HTR-8/SVneo (cell line): ENCODE measurements at places on chromosomes 1 and 21.

- no peak for DNase-seq
Measured at GRCh38 chr1:2810899-2811532, 9.5 kb upstream of the TTC34 start.

DNA sequence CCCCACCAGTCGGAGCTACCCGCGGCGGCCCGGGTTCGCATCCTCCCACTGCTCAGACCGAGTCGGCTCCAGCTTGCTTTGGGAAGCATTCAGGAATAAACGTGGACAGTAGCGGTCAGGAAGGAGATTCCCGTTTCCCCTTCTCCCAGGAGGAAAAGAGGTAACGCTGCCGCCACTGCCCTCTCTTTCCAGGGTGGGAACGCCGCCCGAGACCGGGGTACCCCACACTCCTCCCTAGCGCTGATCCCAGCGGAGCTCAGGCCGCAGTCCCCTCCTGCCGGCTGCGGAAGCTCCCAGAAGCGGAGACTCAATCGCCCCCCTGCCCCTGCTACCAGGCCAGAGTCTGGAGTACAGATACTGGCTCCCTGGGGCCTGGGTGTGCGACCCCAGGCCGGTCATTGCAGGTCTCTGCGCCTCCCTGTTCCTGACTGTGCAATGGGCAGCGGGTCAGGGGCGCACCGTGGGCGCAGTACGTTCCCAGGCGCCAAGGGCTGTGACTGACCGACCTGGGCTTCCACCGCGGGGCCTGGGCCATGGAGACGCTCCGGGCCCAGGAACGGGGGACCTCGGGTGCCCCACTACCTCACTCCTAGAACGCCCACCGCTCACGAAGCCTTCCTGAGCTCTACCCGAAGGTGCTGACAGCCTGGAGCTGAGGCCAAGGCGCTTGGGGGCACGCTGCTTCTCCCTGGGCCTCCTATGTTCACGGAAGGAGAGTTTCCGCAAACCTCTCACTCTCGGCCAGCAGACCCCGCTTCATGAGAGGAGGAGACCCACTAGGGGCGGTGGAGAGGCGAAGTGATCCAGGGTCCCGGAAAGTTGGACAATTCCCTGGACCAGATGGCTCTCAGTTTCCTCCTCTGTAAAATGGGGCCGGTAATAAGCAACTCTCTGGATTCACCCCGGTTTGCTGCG lies 7.8 kb downstream of the DMRTA2 start:
- no peak for DNase-seq

DNA sequence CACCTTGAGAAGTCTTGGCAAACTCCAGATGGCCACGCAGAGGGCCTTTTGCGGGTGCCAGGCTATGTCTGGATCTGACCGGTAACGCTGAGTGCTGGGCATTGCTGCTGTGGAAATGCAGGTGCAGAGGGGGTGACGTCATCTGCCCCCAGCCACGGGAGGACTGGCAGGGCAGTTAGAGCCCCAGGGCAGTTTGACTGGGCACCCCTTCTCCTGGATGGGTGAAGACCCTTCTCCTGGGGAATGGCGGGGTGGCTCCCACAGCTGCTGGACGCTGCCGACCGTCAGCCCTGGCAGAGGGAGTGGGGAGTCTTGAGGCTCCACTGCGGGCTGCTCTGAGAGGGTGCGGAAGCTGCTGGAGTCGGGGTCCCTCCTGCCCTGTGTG lies 12.6 kb upstream of the EDN2 start:
- DNase-seq = no peak

DNA sequence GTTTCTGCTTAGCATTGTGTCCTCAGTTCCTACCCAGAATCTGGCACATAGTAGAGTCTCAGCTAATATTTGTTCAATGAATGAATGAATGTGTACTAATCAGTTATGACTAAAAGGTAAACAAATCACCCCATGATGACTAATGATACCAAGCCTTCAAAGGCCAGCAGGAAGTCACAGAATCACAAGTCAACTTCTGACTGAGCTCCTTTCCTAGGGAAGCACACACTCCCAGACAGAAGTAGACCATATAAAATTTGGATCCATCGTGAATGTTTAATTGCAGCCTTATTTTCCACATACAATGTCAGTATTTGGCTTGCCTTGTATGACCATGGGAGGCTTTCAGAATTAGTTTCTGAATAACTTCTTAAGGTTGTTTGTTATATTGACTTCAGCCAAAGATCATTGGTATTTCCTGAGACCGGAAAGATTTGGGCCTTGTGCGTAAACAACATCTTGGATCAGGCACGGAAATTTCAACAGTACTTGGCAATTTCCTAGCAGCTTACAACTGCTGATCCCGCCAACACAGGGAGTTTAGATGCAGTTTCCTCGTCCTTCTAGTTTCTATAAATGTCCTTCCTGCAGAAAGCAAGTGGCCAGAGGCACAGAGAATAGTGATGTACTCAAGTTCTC lies 185.9 kb upstream of the ATP1B1 start:
- DNase-seq = no peak

- no peak for DNase-seq
Measured at GRCh38 chr21:34992736-34993398, 56.2 kb downstream of the RUNX1 start.

DNA sequence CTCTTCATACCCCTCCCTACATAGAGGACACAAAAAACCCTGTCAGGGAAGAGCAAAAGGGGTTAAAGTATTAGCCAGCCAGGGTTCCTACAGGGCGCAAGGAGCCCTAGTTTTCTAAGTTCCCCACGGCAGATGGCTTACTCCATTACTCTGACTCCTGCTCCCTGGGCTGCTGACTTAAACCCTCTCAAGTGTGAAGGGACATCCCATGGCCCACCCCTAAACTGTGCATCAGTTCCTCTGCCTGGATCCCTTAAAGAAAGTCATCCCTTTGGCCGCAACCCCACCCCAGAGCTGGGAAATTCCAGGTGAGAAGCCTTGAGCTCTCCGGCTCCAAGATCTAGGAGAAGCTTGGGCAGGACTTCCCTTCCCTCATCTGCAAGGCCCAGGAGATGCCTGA lies 236.0 kb downstream of the TOMM20 start:
- DNase-seq = no peak

- DNase-seq = no peak
Measured at GRCh38 chr1:181742426-181742825, 259.1 kb downstream of the CACNA1E start.

- no peak for DNase-seq
Measured at GRCh38 chr1:58986996-58987767, 203.3 kb upstream of the JUN start.

- DNase-seq = no peak
Measured at GRCh38 chr1:231940701-231941100, 314.1 kb downstream of the DISC1 start.

GRCh38 chr1:187847531-187847930 lies 1018.8 kb downstream of the PLA2G4A start:
- no peak for DNase-seq

GRCh38 chr1:57357462-57357861 lies 66.4 kb downstream of the DAB1 start:
- DNase-seq = no peak

- no peak for DNase-seq
Measured at GRCh38 chr1:239977416-239977815, 114.3 kb upstream of the FMN2 start.

DNA sequence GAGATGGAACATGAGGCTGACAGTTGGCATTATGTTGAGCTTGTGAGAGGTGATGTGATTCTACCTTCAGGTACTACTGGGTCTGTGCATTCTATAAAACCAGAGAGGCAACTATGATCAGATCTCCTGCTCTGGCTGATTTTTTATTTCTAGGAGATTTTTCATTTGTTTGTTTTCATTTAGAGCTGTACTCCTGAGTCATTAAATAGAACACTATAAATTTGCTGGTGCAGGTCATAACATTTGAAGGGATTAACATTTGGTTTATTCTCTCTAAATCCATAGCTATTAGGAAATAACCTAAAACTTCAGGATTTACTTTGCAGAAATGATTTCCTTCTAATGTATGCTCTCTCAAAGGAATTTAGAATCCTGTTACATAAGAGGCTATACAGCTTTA lies 42.9 kb downstream of the MAGI3 start:
- DNase-seq = no peak

GRCh38 chr1:7384679-7385078 lies 386.4 kb upstream of the VAMP3 start:
- no peak for DNase-seq

DNA sequence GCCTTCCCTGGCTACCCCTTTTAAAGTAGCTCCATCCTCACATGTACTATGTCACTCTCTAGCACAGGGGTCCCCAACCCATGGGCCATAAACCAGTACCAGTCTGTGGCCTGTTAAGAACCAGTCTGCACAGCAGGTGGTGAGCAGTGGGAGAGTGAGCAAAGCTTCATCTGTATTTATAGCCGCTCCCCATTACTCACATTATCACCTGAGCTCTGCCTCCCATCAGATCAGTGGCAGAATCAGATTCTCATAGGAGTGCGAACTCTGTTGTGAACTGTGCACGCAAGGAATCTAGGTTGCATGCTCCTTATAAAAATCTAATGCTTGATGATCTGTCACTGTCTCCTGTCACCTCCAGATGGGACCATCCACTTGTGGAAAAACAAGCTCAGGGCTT lies 116.6 kb upstream of the FOXD3 start:
- no peak for DNase-seq

DNA sequence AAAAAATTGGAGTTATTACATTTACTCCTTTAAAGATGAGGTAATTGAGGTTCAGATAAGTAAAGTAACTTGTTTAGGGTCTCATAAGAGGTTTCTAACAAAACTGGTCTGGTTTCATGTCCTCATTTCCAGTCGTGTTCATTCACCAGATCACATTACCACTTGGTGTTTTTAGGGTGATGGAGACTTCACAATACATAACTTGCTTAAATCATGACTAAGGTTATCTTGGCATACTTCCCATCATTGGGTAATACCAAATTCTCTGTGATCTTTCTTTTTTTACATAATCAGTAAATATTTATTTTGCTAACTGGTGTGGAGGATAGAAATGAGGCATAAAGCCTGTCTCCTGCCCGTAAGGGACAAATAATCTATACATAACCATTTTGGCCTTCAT lies 31.6 kb upstream of the RPTN start:
- DNase-seq = no peak

DNA sequence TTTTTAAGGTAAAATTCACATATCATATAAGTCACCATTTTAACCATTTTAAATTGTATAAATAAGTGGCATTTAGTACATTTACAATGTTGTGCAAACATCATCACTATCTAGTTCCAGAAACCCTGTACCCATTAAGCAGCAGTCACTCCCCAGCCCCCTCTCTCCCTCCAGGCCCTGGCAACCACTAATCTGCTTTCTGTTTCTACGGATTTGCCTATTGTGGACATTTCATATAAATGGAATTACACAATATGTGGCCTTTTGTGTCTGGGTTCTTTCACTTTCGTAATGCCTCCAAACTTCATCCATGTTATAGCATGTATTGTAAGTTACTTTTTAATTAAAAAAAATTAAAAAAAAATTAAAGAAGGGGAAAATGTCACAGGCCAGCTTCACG lies 58.0 kb upstream of the RAB3GAP2 start:
- no peak for DNase-seq

DNA sequence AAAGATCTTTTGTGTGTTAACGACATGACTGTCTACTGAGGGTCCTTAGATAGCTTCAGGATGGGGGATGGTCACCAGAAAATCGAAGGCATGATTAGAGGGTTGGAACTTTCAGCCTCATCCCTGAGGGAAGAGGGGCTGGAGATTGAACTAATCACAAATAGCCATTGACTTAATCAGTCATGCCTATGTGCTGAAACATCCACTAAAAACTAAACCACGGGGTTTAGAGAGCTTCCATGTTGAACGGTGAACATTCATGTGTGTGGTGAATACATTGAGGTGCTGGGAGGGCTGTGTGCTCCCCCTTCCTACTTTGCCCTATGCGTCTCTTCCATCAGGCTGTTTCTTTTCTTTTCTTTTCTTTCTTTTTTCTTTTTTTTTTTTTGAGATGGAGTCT lies 17.0 kb downstream of the RBP7 start:
- DNase-seq = no peak

GRCh38 chr1:96596226-96596922 lies 125.2 kb upstream of the PTBP2 start:
- peak; percentile 12 for DNase-seq

GRCh38 chr1:51002516-51002915 lies 32.5 kb downstream of the CDKN2C start:
- DNase-seq = no peak

GRCh38 chr1:206748348-206749030 lies 22.1 kb upstream of the IL19 start:
- no peak for DNase-seq

- no peak for DNase-seq
Measured at GRCh38 chr21:29084372-29084771, 10.9 kb upstream of the CCT8 start.

- no peak for DNase-seq
Measured at GRCh38 chr21:35326677-35327076, 277.6 kb upstream of the RUNX1 start.

DNA sequence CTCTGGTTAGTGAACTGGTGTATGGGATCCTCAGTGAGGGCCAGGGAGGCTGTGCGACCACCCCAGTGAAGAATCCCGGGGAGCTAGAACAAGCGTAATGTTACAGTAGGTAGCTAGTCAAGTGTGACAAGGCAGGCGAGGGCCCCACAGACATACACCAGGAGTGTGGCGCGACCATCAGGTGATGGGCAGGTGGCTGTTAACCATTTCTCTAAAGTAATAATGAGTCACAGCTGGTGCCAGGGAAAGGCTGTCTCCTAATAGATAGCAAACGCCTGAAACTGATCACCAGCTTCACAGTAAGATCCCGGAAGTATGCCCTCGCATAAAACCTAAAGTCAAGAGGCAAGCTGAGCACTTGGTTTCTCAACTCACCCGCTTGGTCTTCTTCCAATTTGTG lies 40.5 kb upstream of the TARBP1 start:
- DNase-seq = no peak

DNA sequence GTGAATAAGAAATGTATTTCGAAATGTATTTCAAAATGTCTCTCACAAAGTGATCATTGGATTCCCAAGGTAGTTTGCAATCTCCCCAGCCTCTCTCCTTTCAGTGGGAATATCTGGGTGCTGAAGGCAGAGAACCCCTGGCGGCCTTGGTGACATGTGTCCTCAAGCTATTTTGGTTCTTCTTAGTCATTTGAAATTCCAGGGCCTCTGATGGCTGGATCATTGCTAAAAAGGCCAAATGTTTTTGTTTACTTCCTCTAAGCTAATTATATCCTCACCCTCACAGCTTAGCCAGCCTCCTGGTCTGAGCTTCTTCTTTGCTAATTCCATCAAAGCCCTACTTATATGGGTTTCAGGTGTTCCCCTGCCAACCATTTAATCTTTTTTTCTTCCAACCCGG lies 71.2 kb downstream of the LRRC40 start:
- DNase-seq = no peak

GRCh38 chr1:244047621-244048255 lies 3.3 kb upstream of the ZBTB18 start:
- peak; percentile 27 for DNase-seq

DNA sequence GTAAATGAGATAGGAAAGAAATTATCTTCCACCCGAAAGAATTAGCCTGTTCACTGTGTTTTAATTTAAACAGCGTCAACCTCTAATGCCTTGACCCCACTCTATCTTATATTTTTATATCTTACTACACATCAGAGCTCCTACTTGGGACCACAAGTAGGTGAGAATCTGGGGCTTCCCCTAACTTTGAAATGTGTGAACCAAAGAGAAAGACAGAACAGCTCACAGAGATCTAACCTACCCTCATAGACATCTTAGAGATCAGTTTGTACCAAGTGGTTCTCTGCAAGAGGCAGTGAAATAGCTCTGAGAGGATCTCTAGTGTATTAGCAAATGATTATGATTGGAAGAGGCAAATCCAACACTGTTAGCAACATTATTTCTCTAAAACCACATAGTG lies 31.0 kb upstream of the IFI16 start:
- DNase-seq = no peak

GRCh38 chr1:234226113-234226818 lies 147.0 kb upstream of the COA6 start:
- no peak for DNase-seq

GRCh38 chr1:173749137-173749536 lies 34.4 kb downstream of the KLHL20 start:
- no peak for DNase-seq
